Ureter (tissue), 1 donor: ENCODE measurements at places on chromosomes 13 and 19. TPM values are rescaled to one million over a fixed set of nuclear protein-coding genes. Genes with fewer than 3 reads are reported as not detected.
A peak's percentile ranks its signal among the peaks of the same experiment; 100 is the strongest.

DNA sequence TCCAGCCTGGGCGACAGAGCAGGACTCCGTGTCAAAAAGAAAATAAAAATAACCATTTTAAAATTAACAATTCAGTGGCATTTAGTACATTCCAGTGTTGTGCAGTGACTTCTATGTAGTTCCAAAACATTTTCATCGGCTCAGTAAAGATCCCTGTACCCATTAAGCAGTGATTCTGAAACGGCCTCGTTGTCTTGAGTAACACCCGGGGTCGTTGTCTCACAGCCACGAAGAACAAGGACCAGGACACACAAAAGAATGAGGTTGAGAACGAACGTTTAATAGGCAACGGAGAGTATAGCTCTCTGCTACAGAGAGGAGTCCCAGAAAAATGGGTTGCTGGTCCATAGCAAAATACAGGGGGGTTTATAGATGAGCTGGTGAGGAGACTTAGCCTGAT lies 2.4 kb upstream of the TMED1 start:
- no peak for DNase-seq

GRCh38 chr13:49935171-49936074 lies 717 bp downstream of the SPRYD7 start:
- DNase-seq: peak; percentile 48

DNA sequence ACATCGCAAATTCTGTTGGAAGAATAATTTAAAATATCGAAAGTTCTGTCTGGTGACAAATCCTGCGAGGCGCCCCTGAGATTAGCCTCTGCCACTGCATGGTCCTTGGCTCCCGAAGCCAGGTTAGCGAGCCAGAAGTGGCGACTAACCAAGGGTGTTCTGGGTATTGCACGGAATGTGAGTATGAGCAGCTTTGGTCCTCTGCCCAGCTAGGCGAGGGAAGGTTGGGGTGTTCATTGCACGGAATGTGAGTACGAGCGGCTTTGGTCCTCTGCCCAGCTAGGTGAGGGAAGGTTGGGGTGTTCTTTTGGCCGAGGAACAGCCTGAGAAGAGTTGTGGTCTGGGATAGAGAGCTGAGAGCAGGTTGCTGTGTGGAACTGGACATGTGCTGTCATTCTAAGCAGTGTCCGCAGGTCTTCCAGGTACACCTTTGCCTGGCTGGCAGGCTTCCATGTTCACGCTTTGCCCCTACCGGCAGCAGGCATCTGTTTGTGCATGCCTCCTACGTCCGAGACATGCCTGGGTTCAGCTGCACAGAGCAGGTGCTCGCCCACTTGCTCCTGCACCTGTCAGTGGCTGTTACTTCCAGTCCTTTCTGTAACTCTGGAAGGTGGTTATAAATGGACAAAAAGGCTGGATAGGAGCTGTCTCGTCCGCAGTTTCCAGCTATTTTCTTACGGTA lies 18.3 kb upstream of the TEX29 start:
- DNase-seq: peak; percentile 70

- DNase-seq: no peak
These were observed 239.7 kb upstream of the MAB21L1 start for GRCh38 chr13:35716186-35716585.

GRCh38 chr13:91115776-91116175 lies 231.7 kb upstream of the MIR17HG start:
- no peak for DNase-seq

DNA sequence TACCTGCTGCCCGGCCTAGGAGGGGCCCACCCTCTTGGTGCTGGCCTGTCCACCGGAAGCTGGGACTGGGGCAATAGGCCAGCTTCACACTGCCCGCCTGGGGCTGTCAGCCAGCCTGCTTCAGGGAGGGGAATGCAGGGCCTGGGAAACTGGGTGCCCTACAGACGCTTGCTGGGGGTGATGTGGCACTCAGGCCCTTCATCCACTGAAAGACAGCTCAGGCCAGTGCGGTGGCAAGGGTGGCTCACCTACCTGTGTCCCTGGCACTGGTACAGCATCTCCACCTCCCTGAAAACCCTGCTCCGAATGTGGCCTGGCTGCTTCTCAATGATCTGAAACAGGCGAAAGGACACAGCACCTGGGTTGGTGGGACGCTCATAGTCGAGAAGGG lies 7.8 kb downstream of the MKNK2 start:
- DNase-seq: peak; percentile 46

DNA sequence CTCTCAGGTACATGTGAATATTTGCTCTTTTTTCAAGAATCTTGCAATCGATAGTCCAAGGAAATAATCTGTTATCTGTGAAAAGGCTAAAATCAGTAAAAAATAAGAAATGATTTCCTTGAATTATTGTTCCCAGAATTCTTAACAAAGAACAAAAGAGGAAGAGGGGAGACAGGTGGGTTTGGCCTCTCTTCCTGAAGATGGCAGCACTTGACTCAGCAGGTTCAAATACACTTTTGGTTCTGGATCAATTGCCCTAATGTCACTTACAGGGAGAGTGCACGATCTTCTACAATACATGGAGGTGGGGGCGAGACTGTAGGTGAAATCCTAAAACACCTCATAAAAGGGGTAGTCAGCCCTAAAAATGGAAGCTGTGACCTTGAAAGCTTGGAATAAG lies 358.7 kb downstream of the IRS2 start:
- DNase-seq: no peak

GRCh38 chr13:83065108-83065507 lies 817.2 kb downstream of the SLITRK1 start:
- DNase-seq: peak; percentile 72

DNA sequence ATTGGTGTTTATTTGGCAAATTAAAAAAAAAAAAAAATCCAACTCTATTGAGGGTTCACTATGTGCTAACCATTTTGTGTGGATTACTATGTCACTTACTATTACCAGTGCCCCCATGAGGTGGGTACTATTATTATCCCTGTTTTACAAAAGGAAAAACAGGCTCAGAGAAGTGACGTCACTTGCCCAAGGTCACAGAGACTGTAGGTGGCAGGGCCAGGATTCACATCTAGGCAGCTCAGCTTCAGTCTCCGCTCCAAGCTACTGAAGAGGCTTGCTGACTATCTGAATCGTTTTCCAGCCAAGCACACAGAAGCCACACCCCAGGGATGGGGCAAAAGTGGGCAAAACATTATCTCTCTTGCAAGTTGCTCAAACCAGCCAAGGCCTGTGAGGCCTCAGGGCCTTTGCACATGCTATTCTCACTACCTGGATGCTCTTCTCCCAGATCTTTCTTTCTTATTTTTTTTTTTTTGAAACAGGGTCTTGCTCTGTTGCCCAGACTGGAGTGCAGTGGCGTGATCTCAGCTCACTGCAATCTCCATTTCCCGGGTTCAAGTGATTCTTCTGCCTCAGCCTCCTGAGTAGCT lies 4.8 kb upstream of the ANGPTL8 start:
- no peak for DNase-seq

- no peak for DNase-seq
These were observed 1048.4 kb downstream of the SLITRK1 start for GRCh38 chr13:82833923-82834322.

DNA sequence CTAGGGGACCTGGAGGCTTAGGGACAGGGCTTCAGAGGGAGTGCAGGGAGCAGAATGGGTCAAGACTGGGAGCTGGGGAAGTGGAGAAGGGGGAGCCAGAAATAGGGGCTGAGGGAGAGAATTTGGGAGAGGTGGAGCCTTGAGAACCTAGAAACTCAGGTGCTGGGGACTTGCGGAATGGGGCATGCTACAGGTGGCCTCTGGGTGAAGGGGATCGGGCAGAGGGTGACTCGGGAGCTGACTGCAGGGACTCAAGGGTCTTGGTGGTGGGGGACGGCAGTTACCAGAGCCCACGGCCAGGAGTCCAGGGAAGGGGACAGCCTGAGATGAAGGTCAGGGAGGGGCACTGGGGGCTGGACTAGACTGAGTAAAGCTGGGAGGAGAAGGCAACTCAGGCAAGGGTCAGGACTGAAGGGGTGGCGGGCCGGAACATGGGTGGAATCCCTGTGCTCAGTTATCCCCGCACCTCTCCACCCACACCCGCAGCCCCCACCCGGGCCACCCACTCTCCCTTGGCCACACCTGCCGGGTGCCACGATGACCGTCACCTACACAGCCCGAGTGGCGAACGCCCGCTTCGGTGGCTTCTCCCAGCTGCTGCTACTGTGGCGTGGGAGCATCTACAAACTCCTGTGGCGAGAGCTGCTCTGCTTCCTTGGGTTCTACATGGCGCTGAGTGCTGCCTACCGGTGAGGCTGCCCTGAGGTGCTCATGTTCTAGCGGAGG lies 628 bp downstream of the BEST2 start:
- DNase-seq: no peak

GRCh38 chr19:53196777-53197396 lies 3.7 kb upstream of the ZNF665 start:
- peak; percentile 98 for DNase-seq

DNA sequence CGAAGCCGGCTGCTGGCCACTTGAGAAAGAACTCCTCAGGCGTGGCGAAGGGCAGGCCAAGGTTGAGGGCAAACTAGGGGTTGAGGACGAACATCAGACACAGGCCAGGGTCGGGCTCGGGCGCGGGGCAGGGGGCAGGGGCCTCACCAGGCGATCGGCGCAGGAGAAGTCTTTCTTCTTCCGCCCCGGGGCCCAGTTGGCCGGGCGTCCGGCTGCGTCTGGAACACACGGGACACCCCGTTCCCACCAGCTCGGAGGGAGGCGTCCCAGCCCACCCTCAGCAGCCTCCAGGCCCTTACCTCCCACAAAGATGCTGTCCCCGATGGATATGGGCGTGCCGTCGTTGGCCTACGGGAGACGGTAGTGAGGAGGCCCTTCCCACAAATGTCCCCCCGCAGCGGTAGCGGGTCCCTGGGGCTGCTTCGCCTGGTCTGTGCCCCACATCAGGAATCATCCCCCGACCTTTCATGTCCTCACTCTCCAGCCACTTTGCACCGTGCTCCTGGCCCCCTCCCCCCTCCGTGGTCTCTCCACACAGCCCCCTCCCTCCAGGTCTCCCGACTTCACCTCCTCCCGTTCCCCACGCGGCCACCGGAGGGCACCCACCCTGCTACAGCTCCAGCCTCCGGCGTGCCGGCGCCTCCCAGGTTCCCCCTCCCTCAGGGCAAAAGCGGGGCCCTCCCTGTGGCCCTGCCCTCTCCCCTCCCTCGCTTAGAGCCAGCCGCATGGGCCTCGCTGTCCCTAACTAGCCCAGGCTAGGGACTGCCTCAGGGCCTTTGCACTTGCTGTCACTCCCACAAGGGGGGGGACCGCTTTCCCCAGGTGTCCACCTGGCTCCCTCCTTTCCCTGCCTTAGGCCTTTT lies 4.8 kb downstream of the PNKP start:
- DNase-seq: no peak

DNA sequence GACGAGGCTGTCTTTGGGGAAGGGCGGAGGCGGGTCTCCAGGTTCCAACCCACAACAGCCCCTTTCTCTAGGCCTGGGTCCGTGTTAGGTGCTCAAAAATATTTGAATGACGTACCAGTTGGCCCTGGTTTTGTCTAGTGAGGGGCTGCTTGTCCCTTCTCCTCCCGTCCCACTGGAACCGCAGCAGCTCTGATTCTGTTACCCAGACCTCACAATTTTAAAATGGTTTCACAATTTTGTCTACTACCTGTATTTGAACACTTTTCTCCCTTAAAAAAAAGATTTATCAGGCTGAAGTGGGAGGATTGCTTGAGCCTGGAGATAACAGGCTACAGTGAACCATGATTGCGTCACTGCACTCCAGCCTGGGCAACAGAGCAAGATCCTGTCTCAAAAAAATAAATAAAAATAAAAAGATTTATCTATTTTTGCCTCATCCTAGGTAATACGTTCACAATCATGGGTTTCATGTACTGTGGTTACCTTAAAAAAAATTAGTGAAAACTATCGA lies 1.3 kb upstream of the IRF2BP1 start:
- DNase-seq: no peak

DNA sequence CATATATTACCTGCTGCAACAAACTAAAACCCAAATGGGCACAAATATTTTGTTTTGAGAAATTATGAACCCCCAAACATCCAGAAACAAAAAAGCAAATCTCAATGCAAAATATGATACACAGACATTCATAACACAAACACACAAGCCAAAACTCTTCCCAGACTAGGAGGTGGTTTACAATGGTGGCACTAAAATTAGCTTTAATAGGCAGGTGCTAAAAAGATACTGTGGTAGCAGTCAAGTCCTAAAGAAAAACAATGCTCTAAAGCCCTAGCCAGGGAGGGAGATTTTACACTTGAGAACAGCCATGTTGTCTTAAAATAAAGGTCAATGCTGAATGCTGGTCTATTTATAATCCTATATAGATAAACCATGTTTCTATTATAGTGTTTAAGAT lies 65.0 kb downstream of the DOCK9 start:
- DNase-seq: no peak

DNA sequence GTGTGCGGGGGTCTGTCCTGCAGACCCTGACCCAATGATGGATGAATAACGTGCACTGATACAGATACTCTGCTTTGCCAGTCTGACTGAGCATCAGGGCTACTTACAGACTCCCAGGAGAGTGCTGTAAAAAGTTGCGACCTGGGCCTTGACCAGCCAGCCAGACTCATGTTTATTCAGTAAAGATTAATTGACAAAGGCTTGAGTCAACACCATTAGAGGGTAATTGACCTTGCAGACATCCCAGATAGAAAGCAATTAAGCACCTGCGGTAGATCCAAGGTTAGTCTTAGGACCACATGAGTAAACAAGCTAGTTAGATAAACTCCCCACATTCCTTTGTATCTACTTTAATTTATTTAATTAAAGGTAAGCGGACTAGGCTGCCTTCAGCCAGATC lies 10.4 kb downstream of the NUDT19 start:
- no peak for DNase-seq

GRCh38 chr19:11425719-11426457 lies 6.8 kb upstream of the RGL3 start:
- no peak for DNase-seq

DNA sequence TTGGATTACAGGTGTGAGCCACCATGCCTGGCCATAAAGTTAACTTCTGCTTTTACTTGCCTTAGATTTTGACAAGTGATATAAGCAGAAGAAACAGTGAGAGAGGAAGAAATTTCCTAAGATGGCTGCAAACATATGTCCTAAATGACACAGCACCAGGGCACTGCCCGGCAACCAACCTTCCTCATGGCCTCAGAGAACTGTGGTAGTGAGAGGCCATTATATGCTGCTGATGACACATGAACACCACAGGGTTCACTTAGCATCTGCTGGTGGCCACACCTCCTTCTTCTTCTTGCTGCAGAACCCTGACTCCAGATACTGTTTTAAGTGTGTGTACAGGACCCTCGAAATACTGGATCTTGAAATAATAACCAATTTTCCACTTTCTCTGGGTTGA lies 88.2 kb downstream of the KCTD12 start:
- no peak for DNase-seq

DNA sequence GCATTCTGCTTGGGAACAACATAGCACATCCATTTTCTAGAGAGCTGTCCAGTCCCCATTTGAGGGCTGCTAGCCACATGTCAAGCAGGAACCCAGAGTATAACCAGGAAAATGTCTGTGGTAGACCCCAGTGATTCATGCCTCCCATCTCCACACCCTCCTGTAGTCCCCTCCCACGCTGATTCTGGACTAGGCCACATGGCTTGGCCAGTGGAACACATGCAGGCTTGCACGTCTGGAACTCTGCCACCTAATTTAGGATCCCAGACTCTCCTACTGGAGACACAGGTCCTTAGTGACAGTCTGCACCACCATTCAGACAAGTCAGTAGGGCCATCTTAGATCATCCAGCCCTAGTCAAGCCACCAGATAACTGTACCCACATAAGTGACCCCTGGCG lies 149.8 kb downstream of the ZIC5 start:
- no peak for DNase-seq

Gene ZNF844
- total RNA-seq: 20.1 TPM

Gene PLK5
- not detected for total RNA-seq

Gene ZNF845
- total RNA-seq: 9.2 TPM

Gene IGFL1
- 1.9 TPM for total RNA-seq

Gene ERICH4
- total RNA-seq: not detected

Gene PNMA8B
- total RNA-seq: 1.1 TPM

Gene CD33
- 4.0 TPM for total RNA-seq

Gene ZAR1L
- not detected for total RNA-seq

Gene CCNA1
- total RNA-seq: 1.3 TPM
